ENCODE measurements at places on chromosomes 16 and 17. TPM values are rescaled to one million over a fixed set of nuclear protein-coding genes. Genes with fewer than 3 reads are reported as not detected.

SCARF1 gene
- 0.49 TPM for total RNA-seq

LPO gene
- total RNA-seq: not detected

SSTR5 gene
- total RNA-seq: not detected

XYLT2 gene
- total RNA-seq: 59.3 TPM

FLYWCH2 gene
- 60.1 TPM for total RNA-seq

TUFM gene
- total RNA-seq: 73.0 TPM

Measured in hair follicle dermal papilla cell (primary cell).